ENCODE measurements at places on chromosomes 6 and 20.

GRCh38 chr20:24465730-24466129, 3.7 kb upstream of the SYNDIG1 start:
- H3K4me1 ChIP-seq = peaks cover 11% of the 10 kb centered on the region
- no peak overlapping the region for H3K4me3 ChIP-seq
- no peak overlapping the region for H3K27ac ChIP-seq
- H3K27me3 ChIP-seq = peaks cover 18% of the 10 kb centered on the region
- peak; percentile 62 for DNase-seq
- no peaks in the 10 kb centered on the region for H3K36me3 ChIP-seq

DNA sequence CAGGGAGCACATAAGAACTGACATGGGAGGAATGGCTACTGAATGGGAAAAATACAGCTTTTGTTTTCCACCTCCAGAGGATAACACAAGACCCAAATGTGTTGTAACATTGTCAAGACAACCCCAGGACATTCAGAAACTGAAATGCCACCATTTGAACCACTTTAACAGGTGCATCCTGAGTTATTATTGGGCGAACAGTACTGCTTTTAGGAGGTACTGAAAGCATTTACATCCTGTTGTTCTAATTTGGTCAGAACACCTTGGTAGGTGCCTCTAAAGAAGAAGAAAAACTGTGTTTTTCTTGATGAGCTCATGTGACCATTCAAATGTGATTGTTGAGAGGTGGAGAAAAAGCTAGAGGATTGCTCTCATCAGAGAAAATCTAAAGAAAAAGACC, 6.4 kb upstream of the TXNDC5 start:
- H3K4me1 ChIP-seq = peaks cover 12% of the 10 kb centered on the region
- H3K36me3 ChIP-seq = no peaks in the 10 kb centered on the region
- no peak overlapping the region for H3K4me3 ChIP-seq

DNA sequence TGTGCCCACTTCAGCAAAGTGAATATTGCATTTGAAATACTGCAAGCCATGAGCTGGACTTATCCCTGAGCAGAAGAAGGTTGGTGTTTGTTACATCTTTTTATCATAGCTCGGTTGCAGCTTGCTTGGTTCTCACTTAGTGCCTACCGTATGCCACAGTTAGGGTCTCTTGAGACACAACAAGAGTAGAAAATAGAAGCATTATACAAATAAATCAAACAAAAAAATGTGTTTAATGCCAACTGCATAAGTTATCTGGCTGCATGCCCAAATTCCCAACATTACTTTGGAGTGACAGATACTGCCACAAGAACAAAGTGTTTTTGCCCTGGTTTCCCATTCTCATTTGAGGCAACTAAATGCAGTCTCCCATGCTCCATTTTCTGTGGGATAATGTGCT, 53.9 kb upstream of the LAMP5 start:
- peaks cover 7% of the 10 kb centered on the region for H3K4me1 ChIP-seq
- peak; percentile 41 for DNase-seq
- H3K27ac ChIP-seq = no peak overlapping the region
- no peaks in the 10 kb centered on the region for H3K36me3 ChIP-seq
- no peaks in the 10 kb centered on the region for H3K27me3 ChIP-seq
- no peak overlapping the region for H3K4me3 ChIP-seq

- H3K36me3 ChIP-seq = no peaks in the 10 kb centered on the region
- no peak for DNase-seq
- H3K27me3 ChIP-seq = no peaks in the 10 kb centered on the region
- no peak overlapping the region for H3K4me3 ChIP-seq
Observed at GRCh38 chr6:125498606-125499005, 196.8 kb upstream of the HDDC2 start.

DNA sequence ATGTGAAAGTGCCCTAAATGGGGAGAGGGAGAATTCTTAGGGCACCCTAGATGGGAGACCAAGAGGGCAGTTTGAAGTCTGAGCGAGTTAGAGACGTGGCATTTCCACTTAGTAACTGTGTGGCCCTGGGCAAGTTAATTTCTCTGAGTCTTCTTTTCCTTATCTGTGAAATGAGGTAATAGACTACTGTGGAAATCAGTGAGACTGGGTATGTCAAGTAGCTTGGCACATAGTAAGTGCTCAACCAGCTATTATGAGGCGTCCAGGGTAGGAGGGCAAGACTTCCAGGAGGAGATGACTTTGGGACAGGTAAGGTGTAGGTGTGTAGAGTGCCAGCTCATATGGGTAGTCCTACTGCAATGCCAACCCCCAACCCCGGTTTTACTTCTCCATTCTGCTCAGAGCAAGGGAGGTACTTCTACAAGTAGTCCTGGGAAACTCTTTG, 770 bp downstream of the KIF3B start:
- DNase-seq = no peak
- no peaks in the 10 kb centered on the region for H3K27me3 ChIP-seq
- peaks cover 7% of the 10 kb centered on the region for H3K4me1 ChIP-seq
- H3K4me3 ChIP-seq = peak overlapping the region; percentile 87
- no peaks in the 10 kb centered on the region for H3K36me3 ChIP-seq
- H3K27ac ChIP-seq = peak overlapping the region; percentile 56

- H3K36me3 ChIP-seq = peaks cover 40% of the 10 kb centered on the region
- H3K27ac ChIP-seq = peak overlapping the region; percentile 56
- DNase-seq = peak; percentile 54
- H3K27me3 ChIP-seq = no peaks in the 10 kb centered on the region
- H3K4me3 ChIP-seq = no peak overlapping the region
- peaks cover 17% of the 10 kb centered on the region for H3K4me1 ChIP-seq
Observed at GRCh38 chr20:17655286-17655651, 26.8 kb downstream of the RRBP1 start.
